Activated effector memory CD4-positive, alpha-beta T cell treated with anti-CD3 and anti-CD28 coated beads, Interleukin-2, amount 50 U/mL, for 16 hours (primary cell): ENCODE measurements at places on chromosomes 4 and X.

- no peak for DNase-seq
Observed at GRCh38 chrX:99800016-99800415, 610.1 kb downstream of the PCDH19 start.

- DNase-seq: no peak
Observed at GRCh38 chr4:123338715-123339114, 57.9 kb upstream of the SPRY1 start.

DNA sequence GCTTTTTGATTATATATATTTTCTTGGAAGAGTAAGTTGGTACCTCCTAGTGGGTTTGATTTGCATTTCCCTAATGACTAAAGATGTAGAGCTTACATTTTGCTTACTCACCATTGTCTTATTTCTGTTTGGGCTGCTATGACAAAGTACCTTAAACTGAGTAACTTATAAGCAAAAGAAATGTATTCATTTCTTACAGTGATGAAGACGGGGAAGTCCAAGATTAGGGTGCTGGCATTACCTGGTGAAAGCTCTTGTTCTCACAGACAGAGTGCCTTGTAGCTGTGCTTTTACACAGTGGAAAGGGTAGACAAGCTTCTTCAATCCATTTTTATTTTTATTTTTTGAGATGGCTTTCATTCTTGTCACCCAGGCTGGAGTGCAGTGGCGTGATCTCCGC is 229.2 kb upstream of the AGA start:
- DNase-seq: no peak

DNA sequence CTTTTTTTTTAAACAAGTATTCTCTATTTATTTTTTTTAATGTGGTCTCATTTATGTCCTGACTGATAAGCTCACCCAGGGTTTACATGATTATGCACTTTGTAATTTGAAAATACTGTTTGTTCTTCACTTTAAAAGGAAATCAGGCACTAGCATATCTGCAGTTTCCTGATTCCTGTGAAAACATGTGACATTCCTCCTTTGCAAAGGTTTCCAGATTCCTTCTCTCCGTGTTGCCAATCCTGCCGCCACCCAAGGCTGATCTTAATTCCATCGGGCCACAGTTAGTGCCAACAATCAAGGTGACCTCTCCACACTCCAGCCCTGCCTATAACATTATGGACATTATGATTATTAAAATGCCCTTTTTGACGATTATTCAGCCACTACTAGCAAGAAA is 225.4 kb downstream of the PCDH7 start:
- no peak for DNase-seq

- no peak for DNase-seq
Observed at GRCh38 chrX:97252111-97252510, 368.4 kb downstream of the RPA4 start.

- DNase-seq: no peak
Observed at GRCh38 chr4:90943311-90943710, 816.1 kb downstream of the CCSER1 start.
